ENCODE measurements at places on chromosomes 4 and X.

DNA sequence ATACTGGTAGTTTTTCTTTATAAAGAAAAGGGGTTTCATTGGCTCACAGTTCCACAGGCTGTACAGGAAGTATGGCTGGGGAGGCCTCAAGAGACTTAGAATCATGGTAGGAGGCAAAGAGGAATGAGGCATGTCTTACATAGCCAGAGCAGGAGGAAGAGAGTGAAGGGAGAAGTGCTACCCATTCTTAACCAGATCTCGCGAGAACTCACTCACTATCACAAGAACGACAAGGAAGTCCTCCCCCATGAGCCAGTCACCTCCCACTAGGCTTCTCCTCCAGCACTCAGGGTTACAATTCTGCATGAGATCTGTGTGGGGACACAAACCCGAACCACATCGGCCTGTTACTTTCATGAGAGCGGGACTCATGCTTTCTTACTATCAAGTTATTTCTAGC lies 240.5 kb downstream of the TENM3 start:
- no peak for DNase-seq

- DNase-seq: no peak
These were observed at the start of gene RASSF6 for GRCh38 chr4:73620115-73620792. RASSF6 (minus strand) TSS chr4:73620436; CDS start chr4:73611795, 8,641 bp downstream.

- no peak for DNase-seq
These were observed 17.7 kb upstream of the STIM2 start for GRCh38 chr4:26842911-26843310.

DNA sequence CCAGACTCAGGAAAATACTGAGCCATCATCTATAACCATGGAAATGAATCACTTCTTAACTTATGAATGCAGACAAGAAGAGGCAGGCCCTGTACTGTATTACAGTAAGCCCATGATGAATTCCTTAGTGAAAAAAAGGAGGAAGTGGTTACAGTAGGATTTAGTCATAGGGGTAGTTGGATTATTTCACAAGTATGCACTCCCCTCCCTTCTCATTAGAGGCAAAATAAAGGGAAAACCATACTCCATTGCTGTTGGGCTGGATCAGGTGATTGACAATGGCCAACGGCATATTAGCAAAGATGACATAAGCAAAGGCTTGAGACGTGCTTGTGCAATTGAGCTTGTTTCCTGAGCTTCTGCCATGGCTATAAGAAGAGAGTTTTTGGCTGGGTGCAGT lies 181.1 kb upstream of the PRPS2 start:
- DNase-seq: no peak

DNA sequence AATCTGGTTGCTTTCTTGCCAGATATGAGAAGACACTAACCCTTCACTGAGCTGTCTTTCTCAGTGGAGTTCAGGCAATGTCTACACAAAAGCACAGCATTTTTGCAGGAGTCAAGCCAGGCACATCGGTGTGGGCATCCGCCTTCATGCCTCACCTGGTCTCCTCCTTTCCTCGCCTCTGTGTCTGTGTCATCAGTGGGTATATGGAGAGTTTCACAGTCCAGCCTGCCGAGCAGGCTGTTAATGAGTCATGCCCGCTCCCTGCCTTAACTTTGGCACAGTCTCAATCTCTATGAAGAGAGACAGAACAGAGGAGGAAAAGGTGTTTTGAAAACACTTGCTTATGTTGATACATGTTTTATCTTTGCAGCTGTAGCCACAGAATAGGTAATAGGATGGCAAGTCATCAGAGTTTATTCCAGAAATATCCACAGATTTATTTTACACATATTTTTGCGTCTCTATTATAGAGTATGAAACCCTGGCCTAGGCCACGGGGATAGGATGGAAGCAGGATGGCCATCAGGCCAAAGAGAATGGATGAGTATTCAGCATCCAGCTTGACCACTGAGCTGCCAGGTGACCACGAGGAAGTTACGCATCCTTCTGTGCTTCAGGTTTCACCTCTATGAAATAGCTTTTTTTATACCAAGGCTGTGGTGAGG lies 32.8 kb upstream of the MAML3 start:
- DNase-seq: no peak

GRCh38 chr4:16608123-16608522 lies 290.3 kb downstream of the LDB2 start:
- no peak for DNase-seq

DNA sequence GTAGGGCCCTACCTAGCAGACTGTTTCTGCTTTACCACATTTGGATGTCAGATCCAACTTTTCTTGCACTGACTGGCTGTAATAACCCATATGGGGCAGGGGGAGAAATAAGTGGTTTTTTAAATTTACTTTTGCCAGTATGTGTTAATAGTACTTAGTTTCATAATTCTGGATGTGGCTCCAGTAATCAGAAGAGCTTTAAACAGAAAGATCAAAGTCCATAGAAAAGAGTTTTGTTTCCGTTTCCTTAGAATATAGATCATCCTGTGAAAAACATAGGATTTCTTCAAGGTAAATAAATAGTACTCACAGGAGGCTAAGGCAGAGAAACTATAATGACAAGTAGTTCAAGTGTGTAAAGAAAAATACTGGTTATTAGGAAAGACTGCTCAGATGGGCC lies 85.6 kb downstream of the SLC39A8 start:
- DNase-seq: no peak

DNA sequence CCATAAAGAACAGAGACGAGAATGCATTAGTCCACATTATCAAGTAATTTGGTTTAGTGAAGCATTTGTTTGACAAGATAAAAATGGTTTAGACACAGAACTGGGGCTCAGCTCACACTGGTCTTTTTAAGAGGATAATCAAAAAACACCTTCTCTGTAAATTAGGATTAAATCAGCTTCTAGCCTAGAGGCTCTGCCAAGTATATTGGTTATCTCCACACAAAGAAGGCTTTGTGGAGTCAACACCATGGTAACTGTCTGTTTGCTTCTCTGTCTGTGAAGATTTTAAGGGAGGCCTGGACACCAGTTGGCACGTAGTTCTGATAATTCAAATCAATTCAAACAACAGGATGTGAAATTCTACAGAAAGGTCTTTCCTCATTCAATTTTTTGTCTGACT lies 687.0 kb downstream of the DMD start:
- DNase-seq: no peak

- DNase-seq: no peak
These were observed 5.8 kb downstream of the ATG4A start for GRCh38 chrX:108097380-108097779.

DNA sequence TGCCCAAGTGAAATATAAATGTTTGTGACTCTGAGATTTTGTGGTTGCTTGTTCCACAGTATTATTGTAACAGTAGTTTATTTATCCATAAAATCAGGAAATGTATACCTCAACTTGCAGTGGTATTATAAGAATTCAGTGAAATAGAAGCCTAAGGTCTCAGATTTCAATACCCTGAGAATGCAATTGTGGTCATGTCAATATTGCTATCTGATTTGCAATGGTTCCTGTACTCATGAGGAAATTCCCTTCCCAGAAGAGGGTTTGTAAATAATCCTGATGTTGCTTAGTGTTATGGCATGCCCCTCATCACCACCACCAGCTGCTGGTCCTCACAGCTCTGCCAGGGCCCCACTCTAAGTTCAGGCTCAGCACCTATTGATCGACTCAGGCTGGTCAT lies 67.8 kb downstream of the SLC34A2 start:
- DNase-seq: no peak

DNA sequence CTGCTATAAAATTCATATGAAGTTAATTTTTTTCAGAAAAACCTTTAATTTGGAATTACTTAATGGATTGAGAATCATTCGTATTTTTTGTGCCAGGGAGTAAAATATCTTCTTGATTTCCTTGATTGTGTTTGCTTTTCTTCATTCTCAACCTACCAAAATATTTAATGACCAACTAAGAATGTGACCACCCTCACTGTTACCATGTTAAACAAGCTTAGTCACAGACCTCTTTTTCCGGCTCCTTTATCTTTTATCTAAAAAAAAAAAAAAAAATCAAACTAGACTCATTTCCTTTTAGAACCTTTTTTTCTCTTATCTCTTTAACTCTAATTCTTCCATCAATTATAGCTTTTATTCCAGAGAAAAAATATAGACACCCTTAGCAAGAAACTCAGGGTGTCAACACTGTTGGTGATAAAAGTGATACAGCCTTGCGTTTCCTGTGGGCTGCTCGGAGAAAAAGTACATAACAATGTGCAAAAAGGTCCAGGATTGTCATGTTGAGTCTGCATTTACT lies 20.6 kb upstream of the HPGDS start:
- no peak for DNase-seq

- no peak for DNase-seq
These were observed 8.7 kb downstream of the SMIM10 start for GRCh38 chrX:134999469-134999868.

DNA sequence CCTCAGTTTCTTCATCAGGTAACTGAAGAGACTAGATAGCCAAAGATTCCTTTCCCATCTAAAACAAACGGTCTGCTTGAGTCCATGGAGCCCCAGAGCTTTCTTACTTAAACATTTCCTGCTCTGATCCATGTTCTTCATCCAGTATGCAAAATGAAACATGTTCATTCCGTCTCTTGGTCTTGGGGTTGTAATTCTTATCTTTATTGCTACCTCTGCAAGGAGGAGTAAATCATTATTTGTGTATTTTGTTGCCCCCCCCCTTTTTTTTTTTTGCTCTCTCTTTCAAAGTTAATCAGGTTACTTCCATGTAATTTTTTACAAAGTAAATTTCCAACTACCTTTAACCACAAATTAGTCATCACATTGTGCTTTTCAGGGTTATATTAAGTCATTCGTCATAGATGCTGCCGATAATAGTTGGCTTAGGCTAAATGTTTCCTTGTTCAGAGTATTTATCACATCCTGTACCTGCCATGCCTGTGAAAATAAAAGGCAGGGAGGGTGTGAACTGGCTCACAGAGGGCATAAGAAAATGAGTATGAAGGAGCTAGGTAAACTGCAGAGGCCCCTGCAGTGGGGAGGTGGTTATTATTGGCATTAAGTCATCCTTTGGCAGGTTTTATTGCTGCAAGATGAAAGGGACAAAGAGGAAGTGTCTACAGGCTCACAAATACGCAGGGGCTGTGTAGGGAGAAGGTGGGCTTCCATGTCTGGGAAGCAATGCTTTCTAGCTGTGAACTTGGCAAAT lies 76.7 kb upstream of the HS3ST1 start:
- no peak for DNase-seq

GRCh38 chr4:3640587-3640962 lies 108.4 kb upstream of the LRPAP1 start:
- DNase-seq: no peak

DNA sequence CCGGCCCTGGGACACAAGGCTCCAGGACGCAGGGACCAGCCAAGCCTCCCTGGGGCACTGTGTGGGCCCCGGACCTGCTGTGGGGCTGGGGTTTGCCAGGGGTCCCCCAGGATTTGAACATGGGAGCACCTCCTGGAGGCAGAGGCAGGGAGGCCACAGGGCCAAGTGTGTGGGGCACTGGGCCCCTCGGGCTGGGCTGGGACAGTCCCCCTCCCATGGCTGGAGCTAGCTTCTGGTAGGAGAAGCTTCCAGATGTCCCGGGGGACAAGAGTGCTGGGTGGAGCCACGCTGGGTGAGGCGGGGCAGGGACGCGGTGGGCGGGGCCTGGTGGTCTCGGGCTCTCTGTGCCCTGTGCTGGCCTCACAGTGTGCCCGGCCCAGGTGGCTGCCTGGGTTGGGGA lies 18.6 kb downstream of the FGFRL1 start:
- DNase-seq: no peak

DNA sequence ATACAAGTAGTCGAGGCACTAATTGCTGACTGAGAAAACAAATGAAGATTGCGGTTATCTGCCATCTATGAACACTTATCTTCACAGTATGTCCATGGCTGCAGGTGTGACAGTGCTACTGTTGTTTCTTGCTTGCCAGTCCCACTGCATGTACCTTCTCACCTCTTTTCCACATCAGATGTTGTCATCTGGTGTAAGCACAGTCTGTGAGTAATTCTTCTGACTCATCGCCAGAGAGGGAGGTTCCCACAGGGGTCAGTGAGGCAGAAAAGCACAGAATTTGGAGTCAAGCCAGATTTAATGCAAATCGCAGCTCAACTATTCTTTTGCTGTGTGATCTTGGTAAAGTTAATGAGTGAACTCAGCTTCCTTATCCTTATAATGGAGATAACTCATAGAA lies 144.4 kb downstream of the GLRA2 start:
- peak; percentile 24 for DNase-seq

GRCh38 chr4:109947457-109947856 lies 34.8 kb downstream of the EGF start:
- DNase-seq: no peak

DNA sequence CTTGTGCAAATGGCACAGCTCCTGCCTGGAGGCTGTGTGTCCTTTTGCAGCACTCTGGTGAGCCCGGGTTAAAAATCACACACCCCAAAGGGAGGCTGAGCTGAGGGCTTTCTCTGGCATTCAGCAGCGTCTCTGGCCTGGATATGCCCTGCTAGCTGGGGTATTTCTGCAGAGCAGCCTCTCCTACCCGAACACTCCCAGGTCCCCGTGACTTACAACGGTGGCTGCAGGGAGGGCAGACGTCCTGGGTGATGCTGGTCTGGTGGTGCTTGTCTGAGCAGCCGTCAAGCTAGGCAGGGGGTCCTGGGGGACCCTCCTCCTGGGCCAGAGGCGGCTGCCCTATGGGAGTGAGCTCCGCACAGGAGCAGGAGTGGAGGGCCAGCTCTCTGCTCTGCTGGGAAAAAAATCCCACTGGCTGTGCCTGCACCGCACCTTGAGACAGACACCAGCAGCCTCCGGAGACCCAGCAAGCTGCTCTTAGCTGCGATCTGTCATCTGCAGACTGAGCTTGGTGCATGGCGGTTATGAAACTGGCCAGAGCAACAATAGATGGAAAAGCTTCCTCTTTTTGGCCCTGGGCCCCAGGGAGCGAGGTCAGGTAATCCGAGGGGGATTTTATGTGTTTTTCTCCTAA lies 41.3 kb upstream of the ASMTL start:
- no peak for DNase-seq

DNA sequence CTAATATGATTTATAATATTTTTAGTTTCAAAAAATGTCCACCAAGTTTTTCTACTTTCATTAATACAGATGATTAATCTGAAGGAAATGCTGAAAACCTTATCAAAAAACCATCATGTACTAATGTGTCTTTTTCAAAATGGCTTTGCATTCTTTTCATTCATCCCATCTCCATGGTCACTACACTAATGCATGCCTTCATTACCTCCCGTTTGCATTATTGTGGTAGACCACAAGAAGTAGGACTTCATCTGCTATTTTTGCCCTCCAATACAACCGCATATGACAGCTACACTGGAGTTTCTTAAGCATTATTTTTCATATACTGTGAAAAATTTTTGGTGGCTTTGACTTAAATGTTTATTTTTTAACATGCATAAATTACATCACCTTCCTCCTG lies 37.9 kb upstream of the FSTL5 start:
- no peak for DNase-seq

DNA sequence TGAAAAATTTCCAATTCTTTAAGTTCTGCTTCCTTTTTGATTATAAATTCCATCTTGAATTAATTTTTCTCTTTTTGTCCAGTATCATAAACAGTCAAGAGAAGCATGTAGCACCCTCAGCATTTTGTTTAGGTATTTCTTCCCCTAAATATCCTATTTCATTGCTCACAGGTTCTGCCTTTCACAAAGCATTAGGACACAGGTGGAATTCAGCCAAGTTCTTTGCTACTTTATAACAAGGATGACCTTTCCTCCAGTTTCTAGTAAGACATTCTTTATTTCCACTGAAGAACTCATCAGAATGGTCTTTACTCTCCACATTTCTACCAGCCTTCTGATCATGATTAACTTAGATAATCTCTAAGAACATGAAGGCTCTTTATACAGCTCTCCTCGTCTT lies 7.4 kb downstream of the SLC9B1 start:
- DNase-seq: no peak

GRCh38 chr4:148097801-148098200 lies 344.4 kb downstream of the NR3C2 start:
- DNase-seq: no peak

GRCh38 chr4:64341711-64342110 lies 67.5 kb downstream of the TECRL start:
- DNase-seq: no peak

Measured in GOT3 (cell line).